ENCODE measurements at places on chromosomes 4 and X.
A peak's percentile ranks its signal among the peaks of the same experiment; 100 is the strongest.

DNA sequence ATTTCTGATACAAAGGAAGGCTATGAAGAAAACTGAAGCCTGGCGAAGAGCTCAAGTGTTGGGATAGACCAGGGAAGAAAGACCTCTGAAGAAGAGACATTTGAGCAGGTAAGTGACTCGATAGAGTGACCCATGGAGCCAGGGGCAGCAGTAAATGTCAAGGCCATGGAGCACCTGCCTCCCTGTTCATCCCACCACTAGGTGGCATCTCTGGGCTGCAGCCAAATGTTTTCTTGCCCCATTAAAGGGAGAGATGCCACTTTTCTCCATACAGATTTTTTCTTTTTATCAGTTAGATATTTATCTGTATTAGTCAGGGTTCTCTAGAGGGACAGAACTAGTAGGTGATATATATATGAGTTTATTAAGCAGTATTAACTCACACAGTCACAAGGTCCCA lies 4.9 kb upstream of the ZNF81 start:
- peak; percentile 4 for DNase-seq

- no peak for DNase-seq
Measured at GRCh38 chrX:4225086-4225485, 511.6 kb upstream of the PRKX start.

- DNase-seq, result no peak
Measured at GRCh38 chr4:95296052-95296451, 252.7 kb downstream of the UNC5C start.

- no peak for DNase-seq
Measured at GRCh38 chr4:4519297-4519894, 22.5 kb downstream of the STX18 start.

DNA sequence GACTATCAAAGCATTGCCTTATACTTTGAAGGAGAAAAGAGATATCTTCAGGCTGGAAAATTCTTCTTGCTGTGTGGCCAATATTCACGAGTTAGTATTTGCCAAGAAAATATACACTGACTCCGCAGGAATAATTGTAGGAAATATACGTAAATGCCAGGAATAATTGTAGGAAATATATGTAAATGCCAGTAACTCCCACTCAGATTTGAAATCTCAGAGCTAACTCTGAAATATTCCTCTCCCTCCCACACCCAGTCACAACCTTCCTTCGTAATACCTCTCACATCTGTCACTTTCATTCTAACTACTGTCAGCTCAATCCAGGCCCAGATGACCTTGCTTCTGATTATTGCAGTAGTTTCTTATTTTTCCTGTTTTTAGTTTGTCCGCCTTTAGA lies 73.5 kb downstream of the WDR19 start:
- no peak for DNase-seq

GRCh38 chr4:40434126-40434687 lies 99.1 kb downstream of the CHRNA9 start:
- DNase-seq, result no peak

DNA sequence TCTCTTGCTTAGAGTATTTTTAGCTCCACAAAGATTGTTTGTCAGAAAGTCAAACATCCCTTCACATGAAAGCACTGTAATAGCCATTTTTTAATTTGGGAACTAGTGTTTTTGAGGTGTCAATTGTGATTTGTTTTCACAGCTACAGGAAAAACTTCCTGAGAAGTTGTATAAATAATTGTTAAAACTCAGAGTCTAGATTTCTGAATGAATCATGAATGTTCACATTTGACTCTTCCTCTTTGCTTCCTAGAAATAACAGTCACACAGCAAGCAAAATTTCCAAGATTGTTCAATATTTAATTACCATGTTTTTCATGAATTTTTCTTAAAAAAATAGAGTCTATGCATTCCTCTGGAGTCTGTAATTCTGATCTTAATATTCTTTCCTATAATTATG lies 156.9 kb upstream of the SLC7A11 start:
- DNase-seq, result no peak

- DNase-seq, result no peak
Measured at GRCh38 chrX:17154001-17154400, 207.5 kb downstream of the REPS2 start.

GRCh38 chrX:39174772-39175417 lies 373.6 kb downstream of the MID1IP1 start:
- DNase-seq, result no peak

- DNase-seq, result no peak
Measured at GRCh38 chr4:52052475-52052780, 1.3 kb downstream of the SPATA18 start.

DNA sequence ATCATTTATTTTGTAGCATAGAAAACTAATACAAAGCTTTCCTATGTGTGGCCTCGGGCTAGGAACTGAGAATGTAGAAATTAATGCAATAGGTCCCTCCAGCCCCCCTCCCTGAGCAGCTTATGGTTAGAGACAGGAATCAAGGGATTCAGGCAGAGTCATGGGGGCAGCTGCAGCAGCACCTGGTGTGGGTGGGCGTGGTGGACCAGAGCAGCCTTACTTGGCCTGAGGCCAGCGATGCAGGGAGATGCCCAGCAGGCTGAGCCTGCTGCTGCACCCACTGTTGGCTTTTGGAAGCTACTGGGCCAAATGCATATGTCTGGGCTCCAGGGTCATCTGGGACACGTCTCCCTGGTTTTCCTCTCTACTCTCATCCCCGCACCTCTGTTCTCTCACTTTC lies 74.0 kb downstream of the STK32B start:
- no peak for DNase-seq

DNA sequence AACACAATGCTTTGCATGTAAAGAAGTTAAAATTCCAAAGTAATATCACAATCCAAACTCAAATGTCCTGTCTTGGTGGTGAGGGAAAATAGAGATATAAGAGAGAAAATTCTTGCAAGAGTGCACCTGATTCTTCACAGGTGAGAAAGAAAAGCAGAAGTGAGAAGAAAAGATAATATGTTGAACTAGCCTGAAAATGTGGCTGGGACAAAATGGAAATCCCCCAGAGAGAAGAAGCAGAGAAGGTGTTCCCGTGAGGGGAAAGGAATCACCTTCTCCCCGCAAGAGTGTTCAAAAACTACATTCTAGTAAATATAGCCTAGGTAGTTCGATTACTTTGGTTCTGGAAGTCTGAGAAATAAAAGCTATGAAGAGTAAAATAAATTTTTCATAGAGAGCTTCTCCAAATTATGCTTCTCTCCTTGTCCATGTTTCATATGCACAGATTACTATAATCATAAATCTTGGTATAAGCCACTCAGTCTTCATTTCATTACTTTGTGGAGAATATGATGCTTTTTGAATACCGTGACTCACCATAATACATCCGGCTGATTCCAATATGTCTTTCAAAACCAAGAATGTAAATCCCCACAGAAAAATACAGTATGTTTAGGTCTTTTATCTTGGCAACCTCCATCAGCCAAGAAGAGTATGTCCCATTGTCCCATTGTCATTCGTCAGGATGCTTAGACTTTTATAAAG lies 63.1 kb downstream of the COX18 start:
- no peak for DNase-seq

Data from NCI-H526 treated with DMSO at 0.1 percent for 48 hours (cell line).